ENCODE measurements at places on chromosomes 16 and 17.

DNA sequence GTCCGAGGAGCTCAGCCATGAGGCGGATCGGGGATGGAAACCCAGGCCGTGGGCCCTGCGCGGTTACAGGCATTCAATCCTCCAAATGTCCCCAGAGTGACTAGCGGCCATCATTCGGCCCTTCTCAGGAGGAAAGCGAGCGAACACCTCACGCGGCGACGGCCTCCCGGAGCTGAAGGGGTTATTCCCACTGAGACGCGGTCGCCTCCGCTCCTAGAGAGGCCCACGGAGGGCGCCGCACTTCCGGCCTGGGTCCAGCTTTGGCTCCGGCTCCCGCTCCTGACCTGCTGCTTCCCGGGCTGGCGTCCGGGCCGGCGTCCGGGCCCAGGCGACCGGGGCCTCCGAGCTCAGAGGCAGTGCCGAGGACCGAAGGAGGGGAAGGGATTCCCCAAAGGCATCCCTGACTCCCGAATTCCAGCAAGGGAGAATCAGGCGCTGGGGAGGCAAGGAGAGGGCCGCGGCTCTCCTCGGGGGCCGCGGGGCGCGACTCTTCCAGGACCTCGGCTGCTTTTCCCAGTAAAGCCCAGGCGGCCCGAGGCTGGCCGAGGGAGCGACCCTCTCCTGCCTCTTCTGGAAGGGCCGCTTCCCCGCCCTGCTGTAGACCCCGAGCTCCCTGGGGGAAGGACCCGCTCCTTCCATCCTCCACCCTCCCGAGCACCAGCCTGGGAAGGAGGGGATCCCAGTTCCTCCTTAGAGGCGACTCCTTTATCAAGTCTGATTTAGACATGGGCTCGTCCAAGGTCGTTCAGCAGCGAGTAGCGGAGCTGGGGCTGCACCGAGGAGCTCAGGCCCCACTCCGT, 18.6 kb upstream of the ZNF629 start:
- DNase-seq: peak; percentile 54

- DNase-seq: peak; percentile 50
These were observed 13.2 kb downstream of the COPZ2 start for GRCh38 chr17:48024149-48025039.

DNA sequence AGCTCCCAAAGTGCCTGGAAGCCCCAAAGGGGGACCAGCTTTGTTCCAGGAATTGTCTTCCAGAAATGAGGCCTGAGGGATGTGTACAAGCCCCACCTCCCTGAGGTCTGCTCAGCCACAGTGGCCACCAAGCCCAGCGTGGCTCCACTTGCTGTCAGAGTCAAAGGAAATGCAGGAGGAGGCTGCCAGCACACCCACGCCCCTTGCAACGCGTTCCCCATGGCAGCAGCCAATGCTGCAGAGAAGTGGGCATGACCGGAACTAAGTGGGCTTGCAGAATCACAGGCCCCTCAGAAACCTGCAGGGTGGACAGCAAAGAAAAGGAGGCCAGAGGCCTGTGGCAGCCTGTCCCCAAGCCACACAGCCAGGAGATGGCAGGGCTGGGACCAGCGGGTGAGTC, 320.8 kb downstream of the FOXL1 start:
- no peak for DNase-seq

DNA sequence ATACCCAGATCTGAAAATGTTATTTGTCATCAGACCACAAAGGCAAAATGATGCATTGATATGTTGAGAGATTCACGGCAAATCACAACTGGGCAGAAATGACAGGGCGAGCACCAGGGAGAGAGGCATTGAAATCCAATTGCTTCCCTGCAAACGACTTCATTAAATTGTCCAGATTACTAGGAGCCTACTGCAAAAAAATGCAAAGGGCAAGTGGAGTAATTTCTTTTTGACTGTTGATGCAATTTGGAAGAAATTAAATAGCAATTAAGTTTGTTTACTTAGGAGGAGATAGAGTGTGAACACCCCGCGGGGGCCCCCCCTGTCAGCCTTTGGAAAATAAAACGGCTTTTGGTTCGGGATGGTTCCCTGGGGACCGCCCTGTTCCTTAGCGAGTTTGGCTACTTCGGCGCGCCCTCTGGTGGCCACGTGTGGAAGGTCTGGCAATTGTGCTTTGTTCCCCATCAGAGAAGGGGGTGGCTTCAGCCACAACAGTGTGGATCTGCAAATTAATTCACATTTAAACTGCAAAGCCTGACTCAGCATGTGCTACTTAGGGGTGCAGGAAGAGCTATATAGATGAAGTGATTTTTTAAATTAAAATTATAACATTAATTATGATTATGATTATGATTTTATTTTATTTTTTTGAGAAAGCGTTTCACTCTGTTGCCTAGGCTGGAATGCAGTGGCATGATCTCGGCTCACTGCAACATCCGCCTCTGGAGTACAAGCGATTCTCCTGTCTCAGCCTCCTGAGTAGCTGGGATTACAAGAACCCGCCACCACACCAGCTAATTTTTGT, 14.5 kb upstream of the TMC7 start:
- DNase-seq: peak; percentile 75

- DNase-seq: no peak
These were observed 855 bp downstream of the HSF4 start for GRCh38 chr16:67165121-67166078.

GRCh38 chr17:42103221-42103954, 5.1 kb upstream of the ZNF385C start:
- no peak for DNase-seq

DNA sequence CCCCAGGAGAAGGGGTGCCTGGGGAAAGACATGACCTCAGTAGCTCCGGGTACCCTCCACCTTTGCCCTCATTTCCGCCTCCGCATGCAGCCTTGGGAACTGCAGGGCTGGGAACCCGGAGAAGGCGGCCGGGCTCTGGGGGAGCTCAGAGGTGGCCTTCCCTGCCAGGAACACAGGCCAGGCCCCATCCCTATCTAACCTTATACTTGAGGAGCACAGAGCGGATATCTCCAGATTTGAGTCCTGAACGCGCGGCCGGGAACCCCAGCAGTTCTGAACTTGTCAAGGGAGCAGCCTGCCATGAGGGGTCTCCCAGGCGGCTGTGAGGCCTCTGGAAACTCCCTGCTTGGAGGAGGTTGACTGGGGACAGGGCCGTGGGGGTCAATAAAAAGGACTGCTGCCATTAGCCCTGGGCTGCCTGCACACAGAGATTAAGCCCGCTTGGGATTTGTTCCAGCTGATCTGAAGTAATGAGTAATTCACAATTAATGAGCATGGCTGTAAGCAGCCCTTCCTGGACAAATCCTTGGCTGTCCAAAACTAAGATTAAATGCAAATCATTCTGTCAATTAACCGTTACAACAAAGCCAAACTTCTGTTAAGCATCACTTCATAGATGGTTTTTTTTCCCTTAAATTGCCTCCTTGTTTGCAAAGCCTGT, 26.3 kb upstream of the METRNL start:
- DNase-seq: no peak

DNA sequence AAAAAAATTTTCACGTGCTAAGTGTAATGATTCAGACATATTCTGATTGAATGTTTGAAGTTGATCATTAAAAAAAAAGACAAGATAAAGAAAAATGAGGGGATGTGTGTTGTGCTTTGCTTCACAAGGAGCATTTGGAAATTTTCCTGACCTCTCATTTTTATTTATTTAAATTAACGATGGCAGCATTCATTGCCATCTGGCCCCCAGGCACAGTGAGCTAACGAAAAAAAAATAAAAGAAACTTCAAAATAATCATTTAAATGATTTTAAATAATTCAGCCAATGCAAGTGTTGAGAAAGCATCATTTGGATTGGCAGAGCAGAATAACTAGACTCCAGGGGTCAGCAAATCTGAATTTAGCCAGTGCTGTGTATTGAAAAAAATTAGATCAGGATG, 1037.2 kb downstream of the CDH11 start:
- DNase-seq: no peak

DNA sequence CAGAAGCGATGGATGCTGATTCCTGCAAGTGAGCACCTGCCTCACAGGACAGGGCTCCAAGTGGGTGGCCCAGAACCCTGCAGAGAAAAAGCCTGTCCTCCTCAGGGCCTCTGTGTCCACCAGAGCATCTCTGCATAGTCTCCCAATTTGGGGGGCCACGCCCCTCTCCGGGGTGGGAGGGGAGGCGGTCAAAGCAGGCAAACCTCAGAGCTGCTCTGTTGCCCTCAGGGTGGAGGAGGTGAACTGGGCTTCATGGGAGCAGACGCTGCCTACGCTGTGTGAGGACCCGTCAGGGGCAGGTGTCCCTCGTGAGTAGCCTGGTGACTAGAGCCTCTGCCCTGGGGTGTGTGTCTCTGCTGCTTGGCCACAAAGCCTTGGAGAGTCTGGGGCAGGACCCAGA, 19.3 kb downstream of the TRPV2 start:
- DNase-seq: no peak

GRCh38 chr16:23836078-23836403, 258 bp downstream of the PRKCB start:
- no peak for DNase-seq

DNA sequence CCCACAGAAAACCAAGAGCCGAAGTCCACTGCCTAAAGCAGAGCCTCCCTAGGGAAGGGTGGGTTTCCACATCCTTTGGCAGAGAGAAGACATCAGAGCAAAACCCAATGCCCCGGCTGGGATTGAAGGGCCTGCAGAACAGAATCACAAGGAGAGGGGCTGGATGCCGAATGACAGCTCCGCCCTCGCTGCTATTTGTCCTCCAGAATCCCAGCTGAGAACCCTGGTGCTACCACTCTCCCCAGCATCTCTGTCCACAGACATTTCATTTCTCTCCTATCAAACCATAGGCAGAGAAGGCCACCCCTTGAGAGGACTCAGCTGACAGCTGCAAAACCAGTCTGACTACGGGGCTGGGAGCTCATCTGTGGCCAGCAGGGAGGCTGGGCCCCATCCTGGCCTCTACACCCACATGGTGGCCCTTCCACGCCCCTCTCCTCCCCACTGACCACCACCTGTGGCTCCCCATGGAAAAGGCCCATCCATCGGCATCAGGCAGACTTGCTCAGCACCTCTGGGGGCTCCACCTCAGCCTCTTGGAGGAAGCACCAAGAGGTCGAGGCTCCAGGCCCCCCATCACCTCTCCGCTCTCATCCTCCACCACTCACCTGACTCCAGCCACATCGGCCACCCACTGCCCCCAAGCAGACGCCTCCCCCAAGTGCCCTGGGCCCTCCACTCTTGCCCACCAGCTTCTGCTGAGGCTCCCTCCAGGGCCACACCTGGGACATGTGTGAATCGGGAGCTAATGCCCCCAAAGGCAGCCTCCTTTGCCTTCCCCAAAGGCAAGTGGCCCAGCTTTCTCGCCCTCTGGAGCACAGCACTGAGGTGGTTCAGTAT, 288.5 kb downstream of the C16orf95 start:
- DNase-seq: no peak

DNA sequence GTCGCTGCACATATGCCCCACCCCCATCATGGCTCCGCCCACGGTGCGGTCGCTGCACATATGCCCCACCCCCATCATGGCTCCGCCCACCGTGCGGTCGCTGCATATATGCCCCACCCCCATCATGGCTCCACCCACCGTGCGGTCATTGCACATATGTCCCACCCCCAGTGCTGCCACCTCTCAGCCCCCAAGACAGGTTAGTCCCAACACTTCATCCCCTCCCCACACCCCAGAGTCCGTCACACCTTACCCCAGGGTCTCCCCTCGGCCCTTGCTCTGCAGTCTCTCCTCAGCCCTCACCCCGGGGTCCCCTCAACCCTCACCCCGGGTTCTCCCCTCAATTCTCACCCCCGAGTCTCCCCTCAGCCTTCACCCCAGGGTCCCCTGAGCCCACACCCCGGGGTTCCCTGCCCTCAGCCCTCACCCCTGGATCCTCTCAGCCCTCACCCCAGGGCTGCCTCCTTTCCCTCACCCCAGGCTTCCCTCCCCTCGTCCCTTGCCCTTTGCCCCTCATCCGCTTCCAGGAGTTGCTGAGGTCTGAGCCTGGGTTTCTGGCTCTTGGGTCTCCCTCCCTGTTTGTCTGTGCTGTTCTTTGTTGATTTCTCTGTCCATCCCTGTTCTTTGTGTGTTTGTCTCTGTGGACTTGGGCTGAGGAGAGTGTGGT, 25.6 kb downstream of the TPSG1 start:
- no peak for DNase-seq

DNA sequence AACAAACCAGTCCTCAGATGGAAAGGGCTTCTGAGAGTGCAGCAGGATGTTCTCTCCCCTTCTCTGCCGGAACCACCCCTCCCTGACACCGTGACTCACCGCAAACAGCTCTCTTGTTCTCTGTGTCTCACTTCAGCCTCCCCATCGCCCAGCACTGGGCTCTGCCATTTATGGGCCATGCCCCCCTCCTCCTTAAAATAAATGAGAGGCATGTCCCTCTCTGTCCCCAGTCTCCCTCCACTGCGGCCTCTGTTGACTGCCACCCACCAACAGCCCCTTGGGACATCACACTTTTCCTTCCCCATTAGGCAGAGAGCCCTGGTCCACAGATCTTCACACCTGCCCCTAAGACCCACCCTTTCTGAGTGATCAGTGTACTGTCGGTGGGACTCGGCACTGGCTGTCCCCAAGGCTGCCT, 6.3 kb downstream of the CCDC102A start:
- peak; percentile 80 for DNase-seq

DNA sequence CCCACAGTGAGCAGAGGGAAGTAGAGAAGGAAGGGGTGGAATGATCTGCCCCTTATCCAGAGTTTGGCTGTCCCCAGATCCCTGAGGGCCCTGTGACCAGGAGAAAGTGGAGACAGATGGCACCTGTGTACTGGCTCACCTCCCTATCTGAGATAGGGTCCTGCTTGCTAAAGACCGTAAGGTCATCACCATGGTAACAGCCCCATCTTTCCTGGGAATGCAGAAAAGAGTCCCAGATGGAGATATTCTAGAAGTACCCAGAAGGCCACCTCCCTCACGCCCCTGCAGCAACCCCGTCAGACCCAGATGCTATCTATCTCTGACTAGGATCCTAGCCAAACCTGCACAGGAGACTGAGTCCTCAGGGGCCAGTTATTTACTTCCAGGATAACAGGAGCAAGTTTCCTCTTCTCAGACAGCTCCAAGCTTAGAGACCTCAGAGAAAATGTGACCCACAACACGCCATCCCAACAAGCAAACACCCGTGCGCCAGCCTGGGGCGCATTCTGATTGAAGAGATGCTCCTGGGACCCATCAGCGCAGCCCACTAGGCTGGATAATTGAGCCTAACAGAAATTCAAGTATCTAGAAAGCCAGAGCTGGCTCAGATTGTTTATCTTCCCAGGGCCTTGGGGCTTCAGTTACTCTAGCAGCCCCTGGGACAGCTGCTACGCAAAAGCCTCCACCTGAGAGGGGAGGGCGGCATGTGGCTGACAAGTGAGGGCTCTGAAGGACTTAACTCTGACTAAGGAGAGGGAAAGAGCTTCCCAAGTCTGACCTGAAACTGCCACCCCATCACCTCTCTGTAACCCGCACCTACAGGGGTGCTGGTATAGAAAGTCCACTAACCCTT, 1.9 kb downstream of the ORMDL3 start:
- no peak for DNase-seq

DNA sequence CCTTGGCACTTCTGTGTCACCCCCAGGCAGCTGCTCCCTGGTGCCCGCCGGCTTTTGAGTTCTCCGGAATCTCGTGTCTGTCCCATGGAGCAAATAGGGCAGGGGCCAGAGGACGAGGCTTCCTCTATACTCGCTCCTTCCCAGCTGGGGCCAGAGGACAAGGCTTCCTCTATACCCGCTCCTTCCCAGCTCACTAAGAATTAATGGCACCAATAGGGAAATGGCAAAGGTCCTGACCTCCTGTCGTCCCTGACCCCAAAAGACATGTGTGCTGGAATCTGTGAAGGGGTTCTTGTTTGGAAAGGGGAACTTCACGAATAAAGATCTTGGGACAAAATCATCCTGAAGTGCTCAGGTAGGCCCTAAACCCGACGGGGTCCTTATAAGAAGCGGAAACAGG, 7.6 kb downstream of the SGSH start:
- no peak for DNase-seq

- no peak for DNase-seq
These were observed 39.5 kb downstream of the RCVRN start for GRCh38 chr17:9865586-9865985.

Measured in GM12865 (cell line).